ENCODE measurements at places on chromosomes 12 and 14. TPM values are rescaled to one million over a fixed set of nuclear protein-coding genes. Genes with fewer than 3 reads are reported as not detected.

GRCh38 chr12:26239122-26239851, 43.9 kb downstream of the SSPN start:
- DNase-seq: peak; percentile 87
- no peak overlapping the region for H3K4me3 ChIP-seq
- no peaks in the 10 kb centered on the region for H3K36me3 ChIP-seq
- H3K27me3 ChIP-seq: no peaks in the 10 kb centered on the region

GRCh38 chr12:51678086-51678724, 87.2 kb downstream of the SCN8A start:
- peaks cover 3% of the 10 kb centered on the region for H3K27me3 ChIP-seq
- H3K27ac ChIP-seq: no peak overlapping the region
- no peaks in the 10 kb centered on the region for H3K36me3 ChIP-seq
- H3K4me3 ChIP-seq: no peak overlapping the region
- no peak for DNase-seq
- no peaks in the 10 kb centered on the region for H3K4me1 ChIP-seq

- no peak overlapping the region for H3K27ac ChIP-seq
- no peaks in the 10 kb centered on the region for H3K27me3 ChIP-seq
- H3K36me3 ChIP-seq: no peaks in the 10 kb centered on the region
- H3K4me1 ChIP-seq: no peaks in the 10 kb centered on the region
Observed at GRCh38 chr12:91033251-91033650, 24.6 kb downstream of the KERA start.

DNA sequence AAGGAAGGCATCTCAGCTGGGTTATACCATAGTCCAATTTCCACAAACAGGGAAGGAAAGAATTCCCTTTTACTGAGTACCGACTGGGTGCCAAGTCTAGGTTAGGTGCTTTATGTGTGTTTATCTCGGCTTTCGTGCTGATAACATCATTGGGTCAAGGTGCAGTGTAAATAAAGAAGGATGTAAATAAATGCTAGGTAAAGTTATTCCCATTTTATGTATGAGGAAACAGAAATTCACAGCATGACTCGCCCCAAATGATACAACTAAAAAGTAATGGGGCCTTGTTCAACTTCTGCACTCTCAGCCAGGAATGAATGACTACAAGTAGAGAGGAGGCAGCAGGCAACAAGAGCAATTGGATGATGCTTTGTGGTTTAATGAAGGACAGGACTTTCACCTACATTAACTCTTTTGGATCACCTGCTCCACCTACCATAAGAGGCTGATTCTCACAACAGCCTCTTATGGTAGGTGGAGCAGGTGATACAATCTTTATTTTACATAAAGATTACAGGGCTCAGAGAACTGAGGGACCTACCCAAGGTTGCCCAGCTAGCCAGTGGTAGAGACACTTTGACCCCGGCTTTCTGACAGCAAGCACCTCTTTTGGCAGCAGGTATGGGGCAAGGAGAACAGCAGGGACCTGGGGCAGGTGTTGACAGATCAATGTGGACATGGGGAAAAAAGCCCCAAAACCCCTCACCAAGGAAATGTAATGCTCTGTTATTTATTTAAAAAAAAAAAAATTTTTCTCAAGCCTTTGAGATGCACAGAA, 213.4 kb upstream of the NUDT4 start:
- DNase-seq: no peak
- no peak overlapping the region for H3K27ac ChIP-seq
- H3K4me3 ChIP-seq: no peak overlapping the region
- no peaks in the 10 kb centered on the region for H3K36me3 ChIP-seq
- H3K27me3 ChIP-seq: no peaks in the 10 kb centered on the region
- H3K4me1 ChIP-seq: peaks cover 12% of the 10 kb centered on the region

- DNase-seq: no peak
- H3K36me3 ChIP-seq: no peaks in the 10 kb centered on the region
- no peak overlapping the region for H3K4me3 ChIP-seq
- H3K4me1 ChIP-seq: no peaks in the 10 kb centered on the region
Observed at GRCh38 chr12:85552461-85552860, 272.4 kb downstream of the ALX1 start.

DNA sequence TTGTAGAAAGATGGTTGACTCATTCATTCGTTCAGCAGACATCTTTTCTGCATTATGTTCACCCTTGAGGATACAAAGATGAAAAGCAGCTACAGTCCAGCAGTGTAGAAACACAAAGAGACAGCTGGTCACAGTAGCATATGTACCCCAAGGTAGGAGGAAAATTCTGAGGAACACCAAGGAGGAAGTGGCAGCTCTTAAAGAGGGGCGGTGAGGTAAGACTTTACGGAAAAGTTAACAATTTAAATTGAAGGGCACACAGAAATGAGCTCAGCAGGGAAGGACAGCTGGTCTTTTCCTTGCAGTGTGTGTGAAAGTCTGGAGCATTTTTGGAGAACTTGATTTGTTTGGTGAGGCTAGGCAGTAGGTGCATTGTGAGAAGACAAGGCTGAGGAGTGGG, 3.5 kb downstream of the SLC35E3 start:
- H3K4me1 ChIP-seq: peaks cover 30% of the 10 kb centered on the region
- no peak for DNase-seq
- no peaks in the 10 kb centered on the region for H3K27me3 ChIP-seq
- peaks cover 17% of the 10 kb centered on the region for H3K36me3 ChIP-seq
- no peak overlapping the region for H3K27ac ChIP-seq

DNA sequence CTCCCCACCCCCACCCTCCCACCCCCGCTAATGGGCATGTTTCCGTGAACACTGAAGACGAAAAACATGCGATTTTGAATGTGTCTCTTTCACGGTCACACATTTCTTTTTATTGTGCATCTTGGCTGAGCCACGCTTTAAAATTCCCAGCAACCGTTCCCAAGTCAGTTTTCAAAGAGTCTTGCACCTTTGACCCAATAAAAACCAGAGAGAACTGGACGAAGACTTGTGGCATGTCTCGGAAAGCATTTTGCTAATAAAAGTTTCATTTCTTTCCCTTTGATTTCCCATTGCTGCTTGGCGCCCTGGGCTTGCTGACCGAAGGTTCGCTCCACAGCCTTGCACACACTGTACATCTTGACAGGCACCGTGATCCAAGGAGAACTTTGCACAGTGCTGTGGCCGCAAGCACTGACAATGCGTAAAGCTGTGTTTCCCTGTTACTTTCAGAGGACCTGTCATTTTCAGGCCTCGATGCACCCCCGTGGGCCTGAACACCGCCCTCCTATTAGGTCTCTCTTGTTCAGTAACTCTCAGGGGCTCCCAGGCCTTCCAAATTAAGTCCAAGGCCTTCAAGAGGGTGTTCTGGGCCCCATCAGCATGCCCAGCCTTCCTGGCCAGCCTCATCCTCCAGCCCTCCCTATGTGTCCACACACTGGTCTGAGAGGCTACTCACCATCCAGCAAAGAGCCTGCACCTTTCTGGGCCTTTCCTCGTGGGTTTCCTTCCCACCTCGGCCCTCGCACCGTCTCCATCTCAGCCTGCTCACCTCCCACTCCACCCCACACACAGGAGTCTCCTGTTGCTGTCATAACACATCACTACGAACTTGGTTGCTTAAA, 63.4 kb upstream of the DIO3 start:
- peaks cover 46% of the 10 kb centered on the region for H3K27me3 ChIP-seq
- H3K36me3 ChIP-seq: no peaks in the 10 kb centered on the region
- H3K4me1 ChIP-seq: peaks cover 3% of the 10 kb centered on the region
- no peak overlapping the region for H3K4me3 ChIP-seq

GRCh38 chr12:28121433-28121832, 68.8 kb upstream of the CCDC91 start:
- H3K27ac ChIP-seq: no peak overlapping the region
- H3K4me1 ChIP-seq: no peaks in the 10 kb centered on the region

DNA sequence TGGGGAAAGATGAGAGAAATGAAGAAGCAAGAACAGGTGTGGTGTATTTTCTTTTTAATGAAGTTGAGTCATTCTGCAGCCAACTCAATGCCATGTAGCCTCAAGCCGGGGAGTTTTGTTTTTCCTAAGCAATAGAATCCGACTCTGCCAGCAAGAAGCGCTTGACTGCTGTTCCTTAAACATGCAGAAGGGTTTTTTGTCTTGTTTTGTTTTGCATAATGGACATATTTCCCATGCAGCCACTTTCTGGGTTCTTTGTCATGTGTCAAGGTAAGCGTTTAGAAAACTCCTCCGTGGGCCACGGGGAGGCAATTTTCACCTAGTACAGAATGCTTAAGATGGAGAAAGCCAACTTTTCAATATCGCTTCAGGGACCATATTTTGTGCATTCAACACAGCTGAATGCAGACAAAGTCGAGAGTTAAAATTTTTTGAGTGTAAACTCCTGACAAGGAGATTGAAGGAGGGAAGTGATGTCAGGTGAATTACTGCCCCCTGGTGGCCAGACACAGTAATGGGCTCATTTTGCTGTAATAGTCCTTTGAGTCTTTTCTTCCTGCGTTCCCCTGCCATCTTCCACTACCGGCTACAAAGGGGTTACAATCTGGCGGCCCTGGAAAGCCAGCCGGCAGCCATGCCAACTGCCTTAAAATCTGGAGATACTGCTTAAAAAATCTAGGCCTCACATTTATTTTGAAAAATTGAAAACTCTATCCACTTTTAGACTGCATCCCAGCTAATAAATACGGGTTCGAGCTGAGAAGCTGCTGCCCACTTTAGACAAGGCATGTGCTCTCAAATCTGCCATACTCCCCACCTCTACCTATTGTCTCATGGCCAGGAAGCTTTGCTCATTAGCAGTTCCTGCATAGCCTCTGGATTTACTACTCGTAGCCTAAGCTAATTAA, 3.2 kb upstream of the FICD start:
- no peak overlapping the region for H3K4me3 ChIP-seq
- H3K27me3 ChIP-seq: no peaks in the 10 kb centered on the region
- H3K4me1 ChIP-seq: peaks cover 26% of the 10 kb centered on the region
- no peaks in the 10 kb centered on the region for H3K36me3 ChIP-seq
- H3K27ac ChIP-seq: no peak overlapping the region

DNA sequence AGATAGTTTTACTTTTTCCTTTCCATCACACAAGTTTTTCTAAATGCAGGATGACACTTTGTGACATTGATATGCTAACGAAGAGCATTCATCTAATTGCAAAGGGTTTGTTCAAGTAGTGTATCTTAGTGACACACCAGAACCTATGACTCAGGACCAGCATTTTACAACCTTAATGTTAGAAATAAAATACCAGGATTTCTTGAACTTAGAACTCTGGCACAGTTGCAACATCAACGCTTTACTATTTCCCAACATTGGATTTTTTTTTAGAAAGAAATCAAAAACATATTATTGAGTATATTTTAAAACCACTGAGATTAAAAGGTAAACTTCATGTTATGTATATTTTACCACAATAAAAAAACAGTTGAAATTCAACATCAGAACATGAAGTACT, 17.9 kb upstream of the PLEKHG6 start:
- H3K27me3 ChIP-seq: no peaks in the 10 kb centered on the region
- H3K4me3 ChIP-seq: no peak overlapping the region
- no peak overlapping the region for H3K27ac ChIP-seq
- DNase-seq: no peak
- H3K4me1 ChIP-seq: peaks cover 20% of the 10 kb centered on the region

DNA sequence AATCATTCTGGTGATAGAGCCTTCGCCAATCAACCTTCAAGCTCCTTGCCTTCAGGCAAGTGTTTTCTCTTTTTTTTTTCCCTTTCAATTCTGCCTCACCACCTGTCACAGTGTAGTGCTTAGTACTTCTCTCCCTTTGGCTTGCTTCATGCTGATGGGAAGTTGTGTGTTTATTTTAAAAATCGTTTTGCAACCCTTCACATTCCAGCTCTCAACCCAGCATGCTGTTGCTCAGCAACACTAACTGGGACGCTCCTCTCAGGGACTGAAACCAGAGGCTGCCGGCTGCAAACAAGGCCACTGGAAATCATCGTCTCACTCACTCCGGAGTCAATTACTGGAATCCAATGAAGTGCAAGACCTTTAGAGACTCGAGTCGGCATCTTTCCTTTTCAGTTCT, 342.7 kb downstream of the PRKD1 start:
- no peaks in the 10 kb centered on the region for H3K27me3 ChIP-seq
- no peaks in the 10 kb centered on the region for H3K36me3 ChIP-seq
- no peak overlapping the region for H3K27ac ChIP-seq
- peaks cover 3% of the 10 kb centered on the region for H3K4me1 ChIP-seq
- DNase-seq: no peak

DNA sequence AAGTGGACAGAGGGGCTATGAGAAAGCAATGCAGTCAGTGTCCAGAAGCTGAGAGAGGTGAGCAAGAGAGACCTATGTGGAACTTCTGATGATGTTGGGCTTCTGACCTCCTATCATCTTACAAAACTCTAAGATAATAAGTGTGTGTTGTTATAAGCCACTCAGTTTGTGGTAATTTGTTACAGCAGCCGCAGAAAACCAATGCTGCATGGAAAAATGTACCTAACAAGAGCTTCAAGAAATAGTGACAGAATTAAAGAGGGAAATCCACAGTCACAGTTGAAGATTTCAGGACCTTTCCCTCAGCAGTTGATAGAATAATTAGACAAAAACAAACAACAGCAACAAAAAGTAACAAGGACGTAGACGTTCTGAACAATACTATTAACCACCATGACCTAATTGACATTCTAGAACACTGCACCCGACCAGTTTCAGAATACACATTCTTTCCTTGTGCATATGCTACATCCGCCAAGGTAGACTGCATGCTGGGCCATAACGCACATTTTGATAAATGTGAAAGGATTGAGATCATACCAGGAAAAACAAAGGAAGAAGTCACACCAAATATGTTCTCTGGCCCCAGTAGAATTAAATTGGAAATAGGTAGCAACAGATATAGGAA, 1.8 kb upstream of the EVL start:
- H3K4me3 ChIP-seq: no peak overlapping the region
- peaks cover 44% of the 10 kb centered on the region for H3K4me1 ChIP-seq
- DNase-seq: no peak
- H3K36me3 ChIP-seq: no peaks in the 10 kb centered on the region
- H3K27ac ChIP-seq: peak overlapping the region; percentile 29
- no peaks in the 10 kb centered on the region for H3K27me3 ChIP-seq

GRCh38 chr12:83147341-83147740, 460.6 kb downstream of the TMTC2 start:
- no peaks in the 10 kb centered on the region for H3K4me1 ChIP-seq
- no peak for DNase-seq
- H3K36me3 ChIP-seq: no peaks in the 10 kb centered on the region
- H3K27me3 ChIP-seq: no peaks in the 10 kb centered on the region

- no peak overlapping the region for H3K27ac ChIP-seq
- H3K27me3 ChIP-seq: no peaks in the 10 kb centered on the region
- no peaks in the 10 kb centered on the region for H3K4me1 ChIP-seq
- no peaks in the 10 kb centered on the region for H3K36me3 ChIP-seq
- no peak overlapping the region for H3K4me3 ChIP-seq
Observed at GRCh38 chr14:56659964-56660551, 80.5 kb downstream of the TMEM260 start.

- no peak overlapping the region for H3K27ac ChIP-seq
- peaks cover 3% of the 10 kb centered on the region for H3K4me1 ChIP-seq
- no peak overlapping the region for H3K4me3 ChIP-seq
Observed at GRCh38 chr12:8675591-8676036, 13.0 kb upstream of the MFAP5 start.

The CD69 gene
- 1.4 TPM for total RNA-seq

The PTPRB gene
- total RNA-seq: 12.3 TPM

The EFS gene
- total RNA-seq: 74.0 TPM

The KLRG1 gene
- total RNA-seq: 2.5 TPM

The RDH16 gene
- total RNA-seq: 2.4 TPM

The SYCP3 gene
- total RNA-seq: 0.24 TPM

The RACGAP1 gene
- total RNA-seq: 20.4 TPM

The FGF23 gene
- total RNA-seq: not detected

Data from suprapubic skin (tissue), 4 donors.